ENCODE measurements at places on chromosomes 13 and 19. TPM values are rescaled to one million over a fixed set of nuclear protein-coding genes. Genes with fewer than 3 reads are reported as not detected.

DNA sequence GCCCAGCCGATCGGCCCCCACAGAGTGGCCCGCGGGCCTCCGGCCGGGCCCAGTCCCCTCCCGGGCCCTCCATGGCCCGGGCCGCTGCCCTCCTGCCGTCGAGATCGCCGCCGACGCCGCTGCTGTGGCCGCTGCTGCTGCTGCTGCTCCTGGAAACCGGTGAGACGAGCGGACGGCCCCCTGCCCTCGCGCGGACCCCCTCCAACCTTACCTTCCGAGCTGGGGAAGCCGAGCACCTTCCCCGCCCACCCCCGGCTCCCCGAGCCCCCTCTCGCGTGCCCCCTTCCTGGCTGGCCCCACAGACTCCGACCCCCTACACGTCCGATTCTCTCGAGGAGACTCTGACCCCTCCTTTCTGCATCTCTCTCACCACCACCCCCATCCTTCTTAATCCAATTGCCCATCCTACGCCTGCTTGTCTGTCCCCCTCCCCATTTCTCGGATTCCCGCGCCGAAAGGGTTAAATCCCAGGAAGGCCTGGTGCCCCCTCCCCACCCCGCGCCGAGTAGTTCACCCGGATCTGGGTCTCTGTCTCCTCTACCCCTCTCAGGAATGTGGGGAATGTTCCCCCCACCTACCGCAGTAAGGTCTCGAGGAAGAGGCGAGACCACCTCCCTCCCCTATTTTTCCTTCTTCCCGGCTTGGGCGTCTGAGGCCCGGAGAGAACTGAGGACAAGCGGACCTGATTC, 502 bp downstream of the NECTIN2 start:
- peak overlapping the region; percentile 100 for H3K27ac ChIP-seq
- no peaks in the 10 kb centered on the region for H3K27me3 ChIP-seq
- peak; percentile 71 for DNase-seq
- H3K4me3 ChIP-seq, result peak overlapping the region; percentile 99
- peaks cover 23% of the 10 kb centered on the region for H3K4me1 ChIP-seq

- no peak for DNase-seq
- no peaks in the 10 kb centered on the region for H3K27me3 ChIP-seq
- H3K36me3 ChIP-seq, result no peaks in the 10 kb centered on the region
- no peak overlapping the region for H3K4me3 ChIP-seq
- no peaks in the 10 kb centered on the region for H3K4me1 ChIP-seq
Measured at GRCh38 chr13:21538280-21538679, 65.7 kb downstream of the MICU2 start.

NOVA2 gene
- total RNA-seq, result not detected

DNA sequence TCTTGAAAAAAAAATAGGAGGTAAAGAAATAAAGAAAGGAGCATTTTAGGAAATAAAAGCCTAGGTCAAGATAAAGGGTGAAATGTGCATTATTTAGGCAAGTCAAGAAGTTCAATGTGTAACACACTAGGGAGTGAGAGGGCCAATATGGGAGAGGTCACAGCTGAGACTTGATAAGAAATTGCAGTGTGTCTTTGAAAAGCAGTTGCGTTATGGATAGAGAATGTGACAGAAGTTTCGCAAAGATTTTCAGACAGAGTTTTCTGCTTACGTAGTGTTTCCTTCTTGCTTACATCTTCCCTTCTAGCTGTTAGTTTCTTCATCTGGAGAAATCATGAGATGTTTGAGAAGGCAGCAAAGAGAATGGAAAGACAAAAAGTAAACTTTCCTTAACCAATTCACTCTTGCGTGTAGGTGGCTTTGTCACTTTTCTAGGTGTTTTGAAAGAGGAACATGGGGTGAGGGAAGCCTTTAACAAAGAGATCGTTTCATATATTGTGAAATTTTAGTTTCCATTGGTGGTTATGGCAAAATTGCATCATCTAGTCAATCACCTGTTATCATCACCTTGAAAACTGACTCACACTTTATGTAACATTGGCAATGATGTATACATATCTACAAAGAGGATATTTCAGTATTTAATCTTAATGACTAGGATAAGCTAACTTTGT, 975.5 kb downstream of the OLFM4 start:
- no peak for DNase-seq
- no peaks in the 10 kb centered on the region for H3K27me3 ChIP-seq
- H3K4me3 ChIP-seq, result no peak overlapping the region

GRCh38 chr19:53883741-53884140, 1.7 kb downstream of the PRKCG start:
- H3K36me3 ChIP-seq, result no peaks in the 10 kb centered on the region
- no peak for DNase-seq
- H3K4me1 ChIP-seq, result peaks cover 8% of the 10 kb centered on the region

FAAP24 gene
- 1.5 TPM for total RNA-seq

DNA sequence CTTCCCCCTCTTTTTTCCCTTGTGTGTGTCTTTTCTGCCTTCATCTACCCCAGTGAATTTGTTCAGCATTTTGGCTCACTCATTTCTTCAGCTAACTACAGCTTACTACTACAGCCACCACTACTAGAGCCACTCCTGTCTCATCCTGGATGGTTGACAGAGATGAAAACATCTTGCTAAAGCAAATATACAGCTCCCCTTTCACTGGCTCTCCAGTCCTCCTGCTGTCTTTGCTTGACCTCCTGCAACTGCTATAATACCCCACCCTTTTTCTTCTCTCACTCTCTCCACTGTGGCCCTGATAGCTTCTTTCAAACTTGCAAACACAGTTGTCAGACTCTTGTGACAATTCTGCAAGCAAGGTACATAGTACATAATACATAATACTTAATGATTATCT, 523.6 kb downstream of the DCT start:
- no peak overlapping the region for H3K4me3 ChIP-seq
- no peak overlapping the region for H3K27ac ChIP-seq
- H3K36me3 ChIP-seq, result no peaks in the 10 kb centered on the region
- no peak for DNase-seq
- peaks cover 7% of the 10 kb centered on the region for H3K4me1 ChIP-seq

ZNF837 gene
- 5.0 TPM for total RNA-seq

DNA sequence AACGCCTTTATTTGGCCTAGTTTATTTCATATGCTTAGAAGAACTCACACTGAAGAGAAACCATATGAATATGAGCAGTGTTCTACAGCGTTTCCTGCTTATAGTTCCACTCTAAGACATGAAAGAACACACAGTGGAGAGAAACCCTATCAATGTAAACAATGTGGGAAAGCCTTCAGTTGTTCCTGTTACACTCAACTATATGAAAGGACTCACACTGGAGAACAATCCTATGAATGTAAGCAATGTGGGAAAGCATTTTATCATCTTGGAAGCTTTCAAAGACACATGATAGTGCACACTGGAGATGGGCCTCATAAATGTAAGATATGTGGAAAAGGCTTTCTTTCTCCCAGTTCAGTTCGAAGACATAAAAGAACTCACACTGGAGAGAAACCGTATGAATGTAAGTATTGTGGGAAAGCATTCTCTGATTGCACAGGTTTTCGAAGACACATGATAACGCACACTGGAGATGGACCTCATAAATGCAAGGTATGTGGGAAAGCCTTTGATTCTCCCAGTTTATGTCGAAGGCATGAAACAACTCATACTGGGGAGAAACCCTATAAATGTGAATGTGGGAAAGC, 13.7 kb downstream of the ZNF441 start:
- DNase-seq, result no peak
- H3K4me1 ChIP-seq, result no peaks in the 10 kb centered on the region
- H3K27ac ChIP-seq, result no peak overlapping the region
- H3K4me3 ChIP-seq, result no peak overlapping the region
- H3K27me3 ChIP-seq, result no peaks in the 10 kb centered on the region

- no peak for DNase-seq
- no peak overlapping the region for H3K27ac ChIP-seq
- no peak overlapping the region for H3K4me3 ChIP-seq
- no peaks in the 10 kb centered on the region for H3K27me3 ChIP-seq
Measured at GRCh38 chr13:88675347-88675996, 1004.3 kb downstream of the SLITRK5 start.

- no peak overlapping the region for H3K27ac ChIP-seq
- H3K4me1 ChIP-seq, result peaks cover 4% of the 10 kb centered on the region
- DNase-seq, result no peak
Measured at GRCh38 chr13:112675366-112675756, 14.5 kb upstream of the ATP11A start.

GRCh38 chr13:51501096-51501495, 48.3 kb upstream of the INTS6 start:
- H3K4me1 ChIP-seq, result no peaks in the 10 kb centered on the region
- no peak overlapping the region for H3K27ac ChIP-seq
- DNase-seq, result no peak
- no peaks in the 10 kb centered on the region for H3K36me3 ChIP-seq

GRCh38 chr13:72727417-72728289, at the start of the genes BORA and MZT1:
TSS of gene BORA (plus strand) at chr13:72727923. CDS start at chr13:72728941, 1,018 bp downstream.
TSS of gene MZT1 (minus strand) at chr13:72727629. CDS start at chr13:72727602, 27 bp downstream.
- H3K36me3 ChIP-seq, result no peaks in the 10 kb centered on the region
- H3K4me1 ChIP-seq, result peaks cover 6% of the 10 kb centered on the region
- peak; percentile 96 for DNase-seq

F2RL3 gene
- 0.13 TPM for total RNA-seq

DNA sequence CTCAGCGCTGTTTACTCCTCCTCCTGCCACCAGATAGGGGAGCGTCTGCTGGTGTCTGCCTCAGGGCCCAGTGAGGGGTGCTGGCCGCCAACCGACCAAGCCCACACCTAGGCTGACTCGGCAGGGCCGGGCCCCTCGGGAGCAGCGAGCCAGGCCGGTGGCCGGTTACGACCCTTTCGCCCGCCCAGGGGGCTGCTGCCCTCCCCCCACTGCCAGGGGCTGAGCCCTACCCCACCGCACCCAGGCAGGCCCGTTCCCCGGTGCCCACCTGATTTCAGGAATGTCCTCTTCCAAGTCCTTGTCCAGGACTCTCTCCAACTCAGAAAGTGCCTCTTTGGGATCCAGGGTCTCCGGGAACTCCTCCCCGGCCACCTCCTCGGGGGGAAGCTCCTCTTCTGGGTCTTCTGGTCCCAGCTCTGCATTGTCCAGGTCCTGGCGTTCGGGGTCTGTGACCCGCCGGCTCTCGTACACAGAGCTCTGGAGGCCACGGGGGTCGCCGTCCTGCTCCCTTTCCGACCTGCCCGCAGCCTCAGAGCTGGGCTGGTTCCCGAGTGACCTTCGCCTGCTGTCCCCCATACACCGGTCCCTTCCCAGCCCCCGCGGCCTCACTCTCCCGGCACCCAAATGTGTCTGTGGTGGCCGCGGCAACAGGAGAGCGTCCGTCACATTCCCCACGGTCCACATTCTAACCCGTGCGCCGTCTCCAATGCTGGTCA, 31.0 kb upstream of the MIER2 start:
- no peaks in the 10 kb centered on the region for H3K36me3 ChIP-seq
- no peak for DNase-seq
- H3K27me3 ChIP-seq, result peaks cover 4% of the 10 kb centered on the region

MYH14 gene
- total RNA-seq, result 64.4 TPM

DNA sequence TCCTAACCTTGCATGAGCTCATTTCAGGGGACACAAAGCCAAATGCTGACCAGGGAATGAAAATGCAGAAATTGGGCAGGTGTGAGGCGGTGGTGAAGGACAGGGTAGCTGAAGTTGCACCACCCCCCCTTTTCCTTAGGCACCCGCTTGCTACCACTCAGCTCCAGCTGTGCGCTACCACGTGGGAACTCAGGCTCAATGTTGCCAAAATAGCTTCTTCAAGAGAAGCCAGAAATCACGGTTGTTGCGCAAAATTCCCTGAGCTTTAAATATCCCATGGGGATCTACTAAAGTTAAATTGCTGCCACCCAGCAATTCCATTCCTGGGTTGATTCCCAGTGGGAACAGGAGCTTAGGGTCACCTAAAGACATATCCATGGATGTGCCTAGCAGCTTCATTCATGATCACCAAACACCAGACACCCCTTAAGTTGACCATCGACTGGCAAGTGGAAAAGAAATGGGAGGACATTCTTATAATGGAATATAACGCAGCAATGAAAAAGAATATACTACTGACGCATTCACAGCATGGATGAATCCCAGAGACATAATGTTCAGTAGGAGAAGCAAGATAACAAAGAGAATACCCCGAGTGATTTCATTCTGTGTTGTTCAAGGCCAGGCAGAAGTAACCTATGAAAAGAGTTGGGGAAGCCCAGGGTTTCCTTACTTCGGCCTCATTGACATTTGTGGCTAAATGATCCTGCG, 12.8 kb upstream of the ADGRL1 start:
- H3K4me1 ChIP-seq, result no peaks in the 10 kb centered on the region
- no peaks in the 10 kb centered on the region for H3K27me3 ChIP-seq
- no peak overlapping the region for H3K27ac ChIP-seq
- no peak overlapping the region for H3K4me3 ChIP-seq
- DNase-seq, result no peak
- no peaks in the 10 kb centered on the region for H3K36me3 ChIP-seq

DNA sequence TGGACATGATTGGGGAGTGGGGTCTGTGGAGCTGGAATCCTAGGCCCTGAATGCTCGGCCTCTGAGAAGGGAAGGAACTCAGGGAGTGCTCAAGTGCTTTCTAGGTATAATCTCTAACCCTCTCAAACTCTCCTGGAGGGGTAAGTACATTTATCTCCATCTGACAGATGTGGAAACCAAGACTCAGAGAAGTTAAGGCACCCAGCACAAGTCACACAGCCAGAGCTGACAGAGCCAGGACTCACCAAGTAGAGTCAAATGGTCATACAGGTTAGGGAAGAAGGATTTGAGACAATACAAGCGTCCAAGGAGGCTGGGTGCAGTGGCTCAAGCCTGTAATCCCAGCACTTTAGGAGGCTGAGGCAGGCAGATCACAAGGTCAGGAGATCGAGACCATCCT, 12.9 kb upstream of the LYPD3 start:
- H3K27ac ChIP-seq, result no peak overlapping the region
- no peaks in the 10 kb centered on the region for H3K4me1 ChIP-seq
- no peak overlapping the region for H3K4me3 ChIP-seq

GRCh38 chr13:40153516-40153915, 498.1 kb downstream of the COG6 start:
- no peak overlapping the region for H3K27ac ChIP-seq
- H3K4me3 ChIP-seq, result no peak overlapping the region
- no peaks in the 10 kb centered on the region for H3K4me1 ChIP-seq
- H3K27me3 ChIP-seq, result peaks cover 4% of the 10 kb centered on the region

DNA sequence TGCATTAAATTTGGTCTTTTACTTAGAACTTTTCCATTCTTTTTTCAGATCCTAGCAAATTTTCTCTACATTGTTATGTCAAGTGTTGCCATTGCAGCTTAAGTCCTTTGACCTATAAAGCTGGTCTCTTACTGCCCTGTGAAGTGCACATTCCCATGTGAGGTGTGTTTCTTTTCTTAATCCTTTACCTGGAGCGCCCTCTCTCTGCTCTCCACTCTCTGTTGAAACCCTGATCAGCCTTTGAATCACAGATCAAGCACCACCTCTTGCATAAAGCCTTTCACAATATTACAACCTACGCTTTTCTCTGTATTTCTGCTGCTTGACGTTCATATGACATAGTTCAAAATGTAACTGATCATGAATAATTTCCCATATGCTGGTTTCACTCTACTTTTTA, 84.8 kb downstream of the PCDH17 start:
- no peaks in the 10 kb centered on the region for H3K36me3 ChIP-seq
- H3K4me1 ChIP-seq, result no peaks in the 10 kb centered on the region
- peak; percentile 49 for DNase-seq

GRCh38 chr13:30727491-30728355, 7.6 kb upstream of the ALOX5AP start:
- no peaks in the 10 kb centered on the region for H3K36me3 ChIP-seq
- no peak overlapping the region for H3K4me3 ChIP-seq

GRCh38 chr13:108795841-108796240, 166.4 kb downstream of the MYO16 start:
- no peaks in the 10 kb centered on the region for H3K4me1 ChIP-seq
- H3K4me3 ChIP-seq, result no peak overlapping the region
- H3K27ac ChIP-seq, result no peak overlapping the region
